ENCODE measurements at places on chromosomes 2 and 18.

GRCh38 chr2:172253190-172254052, 150.7 kb upstream of the DLX2 start:
- no peak for DNase-seq

- DNase-seq, result no peak
These were observed 18.1 kb downstream of the SULT1C3 start for GRCh38 chr2:108257757-108258331.

DNA sequence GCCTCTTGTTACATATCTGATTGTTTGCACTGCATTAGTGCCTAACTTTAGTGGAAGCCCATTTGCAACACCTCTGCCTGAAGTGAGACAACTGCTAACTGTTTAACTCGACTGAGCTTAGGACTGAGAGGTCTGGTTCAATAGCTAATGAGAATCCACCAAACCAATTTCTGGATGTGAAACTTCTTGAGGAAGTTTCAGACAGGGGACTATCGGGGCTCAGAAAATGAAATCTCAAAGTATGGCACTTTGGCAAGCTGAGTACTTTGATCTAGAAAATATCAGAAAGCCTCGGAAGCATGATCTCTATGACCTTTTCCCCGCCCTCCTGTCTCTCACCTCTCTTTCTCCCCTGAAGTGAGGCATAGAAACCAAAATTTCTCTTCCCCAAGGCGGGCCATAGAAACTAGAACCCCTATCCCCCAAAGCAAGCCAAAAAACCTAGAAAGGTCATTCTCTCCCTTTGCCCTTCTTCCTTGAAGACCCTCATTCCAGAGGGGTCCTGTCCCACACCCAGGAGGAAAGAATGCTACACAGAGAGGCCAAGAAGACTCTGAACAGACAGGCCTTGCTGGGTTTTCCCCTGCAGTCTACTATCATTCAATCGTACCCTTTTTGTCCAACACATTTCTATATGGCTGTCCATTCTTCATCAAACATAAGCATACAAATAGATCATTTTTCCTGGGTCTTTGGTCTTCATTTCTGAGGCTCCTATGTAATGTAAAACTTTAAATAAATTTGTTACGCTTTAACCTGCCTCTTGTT, 69.6 kb upstream of the CREB1 start:
- DNase-seq, result peak; percentile 36

- peak; percentile 81 for DNase-seq
These were observed 17.6 kb upstream of the TMEM247 start for GRCh38 chr2:46461709-46462171.

DNA sequence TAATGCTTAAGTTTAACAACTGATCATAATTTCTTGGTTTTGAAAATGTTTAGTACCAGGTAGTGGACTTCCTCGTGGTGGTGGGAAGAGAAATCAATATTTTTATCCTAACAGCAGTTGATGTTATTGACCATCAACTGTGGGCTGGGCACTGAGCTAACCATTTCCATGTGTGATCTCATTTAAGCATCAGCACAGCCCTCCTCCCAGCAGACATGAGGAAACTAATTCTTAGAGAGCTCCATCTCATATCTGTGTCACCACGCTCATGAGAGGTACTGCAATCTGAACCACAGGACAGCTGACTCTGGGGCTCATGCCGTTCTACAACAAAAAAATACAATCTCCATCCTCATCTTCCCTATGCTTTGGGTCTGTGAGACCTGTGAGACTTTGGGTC, 332.8 kb upstream of the RAB12 start:
- DNase-seq, result no peak

DNA sequence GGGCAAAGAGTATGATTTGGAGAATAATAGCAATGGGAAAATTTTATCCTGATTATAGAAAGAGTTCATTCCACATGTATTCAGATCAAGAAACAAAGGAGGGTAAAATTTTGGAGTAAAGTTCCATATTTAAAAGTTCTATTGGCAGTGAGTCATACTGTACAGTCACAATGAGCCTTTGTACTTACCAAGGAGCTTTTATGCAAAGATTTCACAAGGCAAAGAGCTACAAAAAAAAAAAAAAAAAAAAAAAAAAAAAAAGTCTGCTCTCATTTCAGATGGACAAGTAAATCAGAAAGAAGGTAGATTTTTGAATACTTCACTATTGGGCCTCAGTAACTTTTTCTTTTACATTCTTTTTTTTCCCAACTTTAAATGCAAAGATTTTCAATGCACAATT, 1802.2 kb upstream of the PIK3C3 start:
- DNase-seq, result no peak

- no peak for DNase-seq
These were observed 102.1 kb downstream of the PXDN start for GRCh38 chr2:1642066-1642861.

- no peak for DNase-seq
These were observed 263.2 kb downstream of the EN1 start for GRCh38 chr2:118584062-118584749.

DNA sequence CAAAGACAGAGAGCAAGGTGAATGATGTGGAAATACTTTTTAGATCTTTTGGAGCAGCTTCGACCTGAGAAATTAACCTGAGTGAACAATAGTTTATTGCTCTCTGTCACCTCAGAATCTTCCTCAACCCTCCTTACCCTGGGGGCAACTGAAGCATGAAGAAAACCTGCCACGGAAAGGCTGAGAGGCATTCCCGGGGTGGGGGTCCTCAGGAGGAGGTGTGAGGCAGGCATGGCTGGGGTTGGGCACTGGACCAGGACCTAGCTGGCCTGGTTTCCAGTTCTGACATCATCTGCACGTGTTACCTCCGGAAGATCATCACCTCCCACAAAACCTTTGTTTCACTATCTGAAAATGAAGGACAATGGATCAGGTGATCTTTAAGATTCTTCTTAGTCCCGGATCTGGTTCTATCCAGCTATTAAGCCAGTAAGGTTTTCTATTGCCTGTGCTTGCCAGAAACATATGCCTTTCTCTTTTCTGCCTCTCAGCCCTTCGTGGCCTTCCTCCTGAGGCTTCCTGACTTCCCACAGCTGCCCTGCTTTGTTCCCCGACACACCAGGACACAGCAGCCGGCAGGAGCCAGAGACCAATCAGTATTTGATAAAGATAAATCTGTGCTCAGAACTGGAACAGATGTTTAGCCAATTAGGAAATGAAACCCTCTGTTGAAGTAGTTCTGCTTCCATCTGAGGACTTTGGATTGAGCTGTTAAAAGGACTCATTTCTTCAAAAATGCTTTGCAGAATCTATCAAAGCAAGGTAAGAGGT, 232.5 kb downstream of the TDRD15 start:
- no peak for DNase-seq

GRCh38 chr2:61454383-61454782, 16.5 kb downstream of the USP34 start:
- no peak for DNase-seq

- no peak for DNase-seq
These were observed 125.1 kb downstream of the TANC1 start for GRCh38 chr2:159093497-159093896.

DNA sequence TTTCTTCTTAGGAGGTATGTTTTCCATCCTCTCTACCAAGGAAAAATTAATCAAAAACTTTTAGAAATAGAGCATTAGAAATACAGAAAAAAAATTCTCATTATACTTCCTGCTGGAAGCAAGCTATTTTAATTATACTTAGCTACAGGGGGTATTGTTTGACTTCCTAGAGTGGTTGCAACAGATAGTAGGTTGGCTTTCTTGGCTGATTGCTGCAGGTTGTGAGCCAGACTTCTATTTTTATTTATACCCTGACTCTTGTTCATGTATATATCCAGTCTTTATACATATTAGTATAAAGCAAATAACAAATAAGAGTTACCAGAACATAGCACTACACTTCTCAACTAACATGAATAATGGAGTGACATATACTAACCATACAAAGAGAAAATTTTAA, 460.8 kb upstream of the REG3G start:
- DNase-seq, result no peak

GRCh38 chr2:55914786-55915185, 8.8 kb downstream of the EFEMP1 start:
- DNase-seq, result no peak

DNA sequence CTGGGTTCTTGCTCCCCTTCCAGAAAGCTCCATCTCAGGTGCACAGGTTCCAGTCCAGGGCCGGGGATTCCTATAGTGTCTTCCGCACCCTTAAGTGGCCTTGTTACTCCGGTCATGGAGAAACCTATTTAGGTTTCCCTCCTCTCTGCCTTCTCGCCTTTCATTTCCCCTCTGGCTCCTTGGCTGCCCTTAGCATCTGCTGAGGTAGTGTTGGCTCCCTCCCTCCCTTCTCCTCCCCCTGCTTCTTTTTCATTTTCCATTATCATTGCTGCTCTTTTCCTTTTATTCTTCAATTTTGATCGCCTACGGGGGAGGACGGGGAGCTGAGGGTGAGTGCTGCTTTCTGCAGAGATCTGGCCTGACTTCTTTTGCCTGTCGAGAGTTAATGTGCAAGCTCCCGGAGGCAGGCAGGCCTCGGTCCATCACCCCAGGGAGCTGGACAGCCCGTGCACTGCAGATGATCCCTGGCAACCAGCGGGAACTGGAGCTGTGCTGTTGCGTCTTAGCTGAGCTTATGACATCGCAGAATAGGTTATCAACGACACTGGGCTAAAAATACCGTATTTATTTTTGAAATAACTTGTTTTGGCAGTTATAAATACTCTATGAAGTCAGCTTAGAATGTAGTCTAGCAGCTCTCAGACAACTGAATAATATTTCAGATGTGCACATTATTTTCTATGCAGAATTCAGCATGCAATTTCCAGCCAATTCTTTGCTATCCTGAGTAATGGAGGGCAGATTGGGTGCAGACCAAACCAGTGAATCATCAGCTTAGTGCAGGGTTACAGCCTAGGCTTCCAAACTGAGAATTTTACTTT, 141.9 kb downstream of the SLC4A3 start:
- DNase-seq, result no peak

GRCh38 chr2:47227532-47228279, 72.6 kb upstream of the STPG4 start:
- no peak for DNase-seq

GRCh38 chr2:28475088-28475595, 20.7 kb upstream of the PLB1 start:
- no peak for DNase-seq

DNA sequence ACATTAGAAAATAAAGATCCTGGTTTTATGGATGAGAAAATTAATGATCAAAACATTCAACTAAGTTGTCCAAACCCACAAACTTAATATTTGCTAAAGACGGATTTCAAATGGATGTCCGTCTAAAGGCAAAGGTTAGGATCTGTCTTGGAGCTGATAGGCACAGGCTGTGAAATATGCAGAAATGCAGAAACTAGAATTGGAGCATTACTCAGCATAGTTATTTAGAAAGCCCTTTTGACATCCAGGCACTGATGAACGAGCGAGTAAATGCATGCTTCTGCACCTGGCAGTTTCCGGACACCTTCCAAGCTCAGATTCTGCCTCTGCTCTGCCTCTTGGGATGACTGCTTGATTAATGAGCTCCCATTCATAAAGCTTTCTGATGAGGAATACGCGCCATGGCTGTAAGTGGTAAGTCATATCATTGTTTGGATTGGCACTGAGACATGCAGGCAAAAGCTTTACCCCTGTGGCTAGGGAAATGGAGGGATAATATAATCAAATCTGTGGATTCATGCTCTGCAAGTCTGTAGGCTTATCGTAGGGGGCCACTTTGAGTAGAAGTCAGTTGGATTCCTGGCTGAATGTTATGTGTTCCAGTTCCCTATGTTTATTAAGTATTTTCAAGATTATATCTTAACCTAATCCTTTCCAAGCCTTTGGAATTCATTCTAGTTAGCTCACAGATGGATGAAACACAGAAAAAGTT, 2176.3 kb upstream of the CELF4 start:
- no peak for DNase-seq

DNA sequence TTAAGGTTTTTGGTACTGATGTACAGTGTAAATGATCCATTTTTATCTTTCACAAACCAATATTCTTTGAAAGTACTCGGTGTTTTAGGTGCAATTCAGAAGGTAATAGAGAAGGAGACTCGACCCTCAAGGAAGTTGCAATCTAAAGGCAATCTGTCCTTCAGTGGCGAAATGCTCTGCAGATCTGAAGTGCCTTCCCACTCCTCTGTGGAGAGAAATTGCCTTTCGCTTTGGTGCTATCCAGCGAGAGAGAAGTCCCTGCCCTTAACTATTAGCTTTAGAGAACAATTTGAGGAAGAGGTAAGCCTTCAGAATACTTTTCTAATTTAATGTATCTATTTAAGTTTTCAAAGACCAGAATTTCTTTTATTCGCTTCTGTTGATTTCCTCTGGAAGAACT, 371.8 kb upstream of the FANCL start:
- no peak for DNase-seq

DNA sequence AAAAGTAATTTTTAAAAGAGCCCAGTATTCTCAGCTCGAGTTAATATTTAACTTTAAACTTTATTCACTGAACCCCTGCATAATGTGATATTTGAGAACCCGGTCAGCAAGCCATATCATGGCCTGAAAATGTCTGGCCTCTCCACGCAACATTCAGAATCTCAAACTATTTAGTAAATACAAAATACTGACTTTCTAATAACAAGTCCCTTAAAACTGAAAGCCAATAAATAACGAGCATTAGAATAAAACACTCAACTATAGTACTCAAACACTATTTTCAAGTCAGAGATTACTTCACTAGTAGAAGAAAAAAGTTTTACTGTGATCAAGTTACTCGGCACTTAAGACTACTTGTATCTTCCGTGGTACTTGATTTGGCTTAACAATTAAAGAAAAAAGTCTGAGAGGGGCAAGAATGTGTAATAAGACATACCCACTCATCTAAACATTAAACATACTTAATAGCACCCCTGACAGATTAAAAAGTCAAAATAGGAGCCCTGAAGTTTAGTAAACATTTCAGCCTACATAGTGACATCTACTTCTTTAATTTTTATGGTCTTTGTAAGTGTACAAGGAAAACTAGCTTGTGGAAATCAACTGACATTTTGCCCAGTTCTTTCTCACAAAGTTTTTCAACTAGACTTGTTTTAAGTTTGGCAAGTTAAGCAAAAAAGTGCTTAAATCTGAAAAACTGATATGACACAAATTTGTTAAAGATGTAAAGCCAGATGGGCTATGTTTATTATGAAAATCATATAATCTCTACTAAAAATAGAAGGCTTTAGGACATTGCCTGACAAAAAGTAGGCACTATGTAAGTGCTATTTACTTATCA, 38.2 kb downstream of the RTN4 start:
- DNase-seq, result no peak

DNA sequence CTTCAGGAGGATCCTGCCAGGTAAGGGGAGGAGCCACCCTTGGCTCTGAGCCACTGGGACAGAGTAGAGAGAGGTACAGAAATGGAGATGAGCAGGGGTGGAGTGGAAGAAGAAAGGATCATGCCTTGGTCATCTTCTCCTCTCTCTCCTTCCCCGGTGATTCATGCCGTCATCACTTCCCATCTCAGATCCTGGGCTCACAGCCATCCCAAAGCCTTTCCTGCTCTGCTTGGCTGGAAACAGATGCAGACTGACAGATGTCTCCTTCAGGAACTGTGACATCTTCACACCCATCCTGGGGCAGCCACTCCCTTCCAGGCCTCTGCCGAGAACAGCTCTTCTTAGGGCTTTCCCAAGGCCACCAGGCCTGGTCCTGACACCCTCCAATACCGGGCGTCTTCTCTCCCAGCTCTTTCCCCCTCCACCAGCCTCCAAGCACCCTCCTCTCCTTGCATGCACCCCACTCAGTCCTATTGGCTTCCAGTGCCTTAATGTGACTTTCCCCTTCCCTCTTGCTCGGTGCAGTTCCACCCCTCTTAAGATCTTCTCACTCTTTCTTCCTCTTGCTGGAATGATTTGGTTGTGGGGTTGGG, 58.3 kb upstream of the TNP1 start:
- no peak for DNase-seq

- no peak for DNase-seq
These were observed 105.0 kb downstream of the SMC6 start for GRCh38 chr2:17648581-17648980.
